Neural cell (in vitro differentiated cells): ENCODE measurements at places on chromosomes 2 and 18. TPM values are rescaled to one million over a fixed set of nuclear protein-coding genes. Genes with fewer than 3 reads are reported as not detected.

APLF gene
- 0.40 and 0.45 TPM in 2 replicates for polyA plus RNA-seq

EN1 gene
- polyA plus RNA-seq: not detected in 2 replicates

MSH6 gene
- polyA plus RNA-seq: 48.5 and 60.3 TPM in 2 replicates

MAP3K19 gene
- polyA plus RNA-seq: not detected in 2 replicates

CYTIP gene
- not detected in 2 replicates for polyA plus RNA-seq

DTNB gene
- 22.5 and 37.4 TPM in 2 replicates for polyA plus RNA-seq

SPDYA gene
- 0.22 and 0.46 TPM in 2 replicates for polyA plus RNA-seq

KCNF1 gene
- 11.4 and 12.9 TPM in 2 replicates for polyA plus RNA-seq

PSMA8 gene
- not detected in 2 replicates for polyA plus RNA-seq

DPP10 gene
- 13.9 and 15.1 TPM in 2 replicates for polyA plus RNA-seq

CXCR1 gene
- not detected in 2 replicates for polyA plus RNA-seq

KLHL30 gene
- polyA plus RNA-seq: not detected in 2 replicates

SEMA4F gene
- polyA plus RNA-seq: 18.2 and 19.2 TPM in 2 replicates
